ENCODE measurements at places on chromosomes 4 and X. TPM values are rescaled to one million over a fixed set of nuclear protein-coding genes. Genes with fewer than 3 reads are reported as not detected.

Gene LAP3
- 91.6 TPM for total RNA-seq

Gene PLCXD1
- total RNA-seq, result 19.2 TPM

Gene HSFX4
- total RNA-seq, result not detected

Gene CT45A7
- not detected for total RNA-seq

Measured in IMR-90 (cell line).